ENCODE measurements at places on chromosomes 11 and 22. TPM values are rescaled to one million over a fixed set of nuclear protein-coding genes. Genes with fewer than 3 reads are reported as not detected.

The OR8D1 gene
- not detected for total RNA-seq

The TRPM5 gene
- not detected for total RNA-seq

The UBQLNL gene
- 0.29 TPM for total RNA-seq

The KLHL35 gene
- total RNA-seq: 4.3 TPM

The TRIM3 gene
- 22.5 TPM for total RNA-seq

The TRIM49 gene
- total RNA-seq: not detected

The TMEM191B gene
- 4.9 TPM for total RNA-seq

The KDM4E gene
- not detected for total RNA-seq

The FRMD8 gene
- total RNA-seq: 81.8 TPM

The UPK2 gene
- total RNA-seq: not detected

The APOBEC3B gene
- total RNA-seq: not detected

The PKP3 gene
- total RNA-seq: 880 TPM

The KRTAP5-9 gene
- not detected for total RNA-seq

The APOL3 gene
- total RNA-seq: 29.5 TPM

The OR51E2 gene
- 0.30 TPM for total RNA-seq

The CDC42EP2 gene
- total RNA-seq: 3.4 TPM

The TYR gene
- 11.1 TPM for total RNA-seq

The GLYATL2 gene
- 0.61 TPM for total RNA-seq

The GRM5 gene
- not detected for total RNA-seq

The DDI1 gene
- not detected for total RNA-seq

The GLYAT gene
- total RNA-seq: not detected
